ENCODE measurements at places on chromosomes 12 and 14.

DNA sequence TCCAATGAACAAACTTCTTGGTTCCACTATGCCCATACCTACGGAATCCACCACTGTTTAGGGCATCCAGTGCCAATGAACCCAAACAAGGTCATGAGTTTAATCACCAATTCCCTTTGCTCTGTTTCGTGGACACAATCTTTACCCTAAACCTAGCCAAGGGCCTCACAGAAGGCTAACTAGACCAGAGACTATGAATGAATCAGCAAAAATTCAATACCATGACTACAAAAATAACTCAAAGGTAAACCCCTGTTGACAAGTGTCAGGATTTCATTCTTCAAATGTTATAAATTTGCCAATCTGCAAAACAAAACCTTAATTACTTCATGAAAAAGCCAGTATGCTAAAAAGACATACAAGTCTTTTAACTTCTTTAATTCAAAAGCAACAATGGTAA, 96.7 kb downstream of the CEP128 start:
- no peak for DNase-seq

DNA sequence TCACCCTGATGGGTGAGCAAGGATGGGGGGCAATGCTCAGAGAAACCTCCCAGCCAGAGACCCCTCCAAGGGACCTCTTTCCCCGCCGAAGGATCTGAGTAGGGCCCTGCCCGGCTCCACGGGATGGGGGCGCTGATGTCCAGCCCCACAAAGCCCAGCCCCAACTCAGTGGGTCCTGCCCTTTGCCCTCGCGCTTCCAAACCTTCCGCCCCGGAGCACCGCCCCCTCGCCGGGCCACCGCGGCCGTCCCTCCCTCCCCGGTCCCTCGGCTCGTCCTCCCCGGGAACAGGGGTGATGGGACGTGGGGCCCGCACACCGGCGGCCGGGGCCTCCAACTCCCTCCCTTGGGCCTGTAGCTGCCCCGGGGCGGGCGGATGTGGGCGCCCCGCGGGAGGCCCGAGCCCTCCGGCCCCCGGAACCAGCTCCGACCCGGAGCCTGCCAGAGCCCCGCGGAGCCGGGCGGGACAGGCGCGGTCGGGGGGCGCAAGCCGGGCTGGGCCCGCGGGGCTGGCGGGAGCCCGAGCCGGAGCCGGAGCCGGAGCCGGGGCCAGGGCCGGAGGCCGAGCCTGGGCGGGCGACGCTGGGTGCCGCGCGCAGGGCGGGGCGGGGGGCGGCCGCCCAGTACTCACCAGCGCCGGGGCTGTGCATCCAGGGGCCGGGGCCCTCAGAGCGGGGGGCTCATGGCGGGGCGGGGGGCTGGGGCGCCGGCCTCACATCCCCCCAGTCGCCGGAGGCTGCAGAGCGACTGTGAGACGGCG, 386 bp downstream of the HDAC7 start:
- peak; percentile 74 for DNase-seq

DNA sequence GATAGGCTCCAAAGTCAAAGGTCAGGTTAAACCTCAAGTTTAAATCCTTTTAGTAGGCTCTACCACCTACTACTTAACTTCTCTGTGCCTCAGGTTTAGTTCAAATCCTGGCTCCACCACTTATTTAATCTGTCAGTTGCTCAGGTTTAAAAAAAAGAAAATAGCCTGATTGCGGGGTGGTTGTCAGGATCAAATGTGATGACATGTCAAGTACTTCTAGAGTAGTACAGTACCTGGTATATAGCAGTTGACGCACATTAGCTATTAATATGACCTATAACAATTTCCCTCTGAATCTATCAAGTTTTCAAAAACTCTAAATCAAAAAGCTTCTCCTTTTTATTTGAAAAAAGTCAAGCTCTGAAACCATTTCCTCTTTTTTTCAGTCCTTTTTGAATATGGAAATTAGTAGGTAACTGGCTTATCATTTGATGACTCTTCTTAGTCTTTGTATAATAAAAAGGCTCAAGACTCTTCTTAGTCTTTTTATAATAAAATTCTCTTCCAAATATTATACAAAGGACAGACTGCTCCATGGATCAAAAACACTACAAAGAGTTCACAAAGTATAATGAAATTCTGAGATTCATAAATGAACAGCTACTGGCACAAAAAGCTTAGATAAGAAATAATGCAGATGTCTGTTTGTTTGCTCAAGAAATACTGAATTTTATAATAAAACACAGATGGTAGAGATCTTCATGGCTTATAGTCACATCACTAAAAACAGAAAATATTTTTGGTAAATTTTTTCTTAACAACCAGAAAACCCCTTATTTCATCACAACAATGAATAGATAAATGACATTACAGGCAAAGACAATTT, 5.0 kb downstream of the OSBPL8 start:
- DNase-seq: no peak

- DNase-seq: no peak
These were observed 20.9 kb upstream of the CNIH1 start for GRCh38 chr14:54462048-54462447.

GRCh38 chr12:17020765-17021164, 414.8 kb upstream of the LMO3 start:
- peak; percentile 9 for DNase-seq

- no peak for DNase-seq
These were observed 14.9 kb upstream of the HEATR5A start for GRCh38 chr14:31435276-31435675.

GRCh38 chr12:22029991-22030390, 16.0 kb upstream of the CMAS start:
- DNase-seq: no peak

GRCh38 chr14:21672116-21672515, 1.5 kb downstream of the OR4E1 start:
- no peak for DNase-seq

- DNase-seq: peak; percentile 29
These were observed 952 bp downstream of the DRAM1 start for GRCh38 chr12:101878243-101878821.

DNA sequence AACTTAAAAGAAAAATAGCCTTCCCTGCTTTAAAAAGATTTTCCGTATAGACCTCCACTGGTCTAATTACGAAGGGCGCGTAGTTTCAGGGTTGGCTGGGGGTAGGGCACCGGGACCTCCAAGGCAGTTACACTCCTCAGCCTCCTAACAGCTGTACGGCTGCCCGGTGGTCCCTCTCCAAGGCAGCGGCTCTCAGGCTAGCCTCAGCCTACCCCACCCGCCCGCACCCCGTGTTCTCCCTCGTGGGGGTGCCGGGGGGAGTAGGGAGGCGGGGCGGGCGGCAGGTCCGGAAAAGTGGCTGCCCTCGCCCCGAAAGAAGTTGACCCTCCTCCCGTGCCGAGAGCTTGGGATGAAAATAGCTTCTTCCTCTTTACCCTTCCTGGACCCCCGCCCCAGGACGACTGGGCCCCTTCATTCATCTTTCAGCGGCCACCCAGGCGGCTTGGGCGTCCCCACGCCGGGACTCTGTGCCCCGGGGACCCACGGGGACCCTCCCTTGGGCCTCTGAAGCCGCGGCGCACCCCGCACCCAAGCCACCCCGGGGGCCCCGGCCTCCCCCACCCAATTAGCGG, 991 bp upstream of the RCOR1 start:
- peak; percentile 72 for DNase-seq

- DNase-seq: no peak
These were observed 134.4 kb upstream of the FGD4 start for GRCh38 chr12:32264961-32265360.

- DNase-seq: no peak
These were observed 30.5 kb upstream of the GPATCH2L start for GRCh38 chr14:76121089-76121748.

DNA sequence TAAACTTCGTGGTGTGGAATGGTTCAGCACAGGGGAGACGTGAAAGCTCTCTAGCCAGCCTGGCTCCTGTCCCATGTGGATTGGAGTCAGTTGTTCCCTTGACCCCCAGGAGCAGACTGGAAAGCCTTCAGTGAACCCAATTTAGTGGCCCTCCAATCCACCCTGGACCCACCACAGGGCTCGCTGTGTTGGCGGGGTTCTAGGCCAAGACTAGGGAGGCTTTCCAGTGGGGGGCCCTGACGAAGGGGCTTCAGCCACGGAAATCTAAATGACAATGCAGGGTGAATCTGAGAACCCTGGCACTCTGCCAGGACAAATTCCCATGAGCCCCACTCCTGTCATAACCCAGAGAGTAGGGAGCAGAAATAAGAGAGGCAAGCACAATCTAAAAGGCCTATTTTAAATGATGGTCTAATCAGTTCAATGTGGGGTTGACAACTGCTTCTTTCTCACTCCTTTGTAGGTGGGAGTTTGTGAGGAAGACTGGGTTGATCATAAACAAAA, 110.8 kb downstream of the SLC35F4 start:
- DNase-seq: peak; percentile 22

DNA sequence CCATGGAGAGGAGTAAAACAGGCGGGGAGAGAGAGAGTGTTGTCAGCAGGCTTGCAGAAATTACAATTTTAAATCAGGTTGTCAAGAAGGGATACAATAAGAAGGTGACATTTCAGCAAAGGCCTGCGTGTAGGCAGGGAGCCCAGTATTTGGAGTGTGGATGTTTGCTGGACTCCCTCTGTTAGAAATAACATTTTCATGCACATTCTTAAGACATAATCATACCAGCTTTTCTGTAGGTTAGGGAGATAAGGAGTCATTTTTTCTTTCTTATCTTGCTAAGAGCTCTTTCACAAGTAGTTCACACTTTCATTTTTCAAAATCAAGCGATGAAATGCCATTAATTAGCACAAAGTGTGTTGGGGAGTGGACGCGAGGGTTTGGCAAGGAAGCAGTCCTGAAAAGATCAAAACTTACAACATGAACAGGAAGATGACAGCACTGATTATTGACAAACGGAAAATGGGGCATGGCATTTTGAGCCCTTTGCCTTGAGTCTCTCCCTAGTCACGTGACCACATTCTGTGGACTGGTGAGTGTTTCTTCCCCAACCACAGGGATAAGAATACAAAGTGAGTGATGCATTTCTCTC, 160.2 kb downstream of the DAD1 start:
- DNase-seq: no peak

GRCh38 chr12:15701206-15701605, 88.0 kb downstream of the EPS8 start:
- DNase-seq: no peak

DNA sequence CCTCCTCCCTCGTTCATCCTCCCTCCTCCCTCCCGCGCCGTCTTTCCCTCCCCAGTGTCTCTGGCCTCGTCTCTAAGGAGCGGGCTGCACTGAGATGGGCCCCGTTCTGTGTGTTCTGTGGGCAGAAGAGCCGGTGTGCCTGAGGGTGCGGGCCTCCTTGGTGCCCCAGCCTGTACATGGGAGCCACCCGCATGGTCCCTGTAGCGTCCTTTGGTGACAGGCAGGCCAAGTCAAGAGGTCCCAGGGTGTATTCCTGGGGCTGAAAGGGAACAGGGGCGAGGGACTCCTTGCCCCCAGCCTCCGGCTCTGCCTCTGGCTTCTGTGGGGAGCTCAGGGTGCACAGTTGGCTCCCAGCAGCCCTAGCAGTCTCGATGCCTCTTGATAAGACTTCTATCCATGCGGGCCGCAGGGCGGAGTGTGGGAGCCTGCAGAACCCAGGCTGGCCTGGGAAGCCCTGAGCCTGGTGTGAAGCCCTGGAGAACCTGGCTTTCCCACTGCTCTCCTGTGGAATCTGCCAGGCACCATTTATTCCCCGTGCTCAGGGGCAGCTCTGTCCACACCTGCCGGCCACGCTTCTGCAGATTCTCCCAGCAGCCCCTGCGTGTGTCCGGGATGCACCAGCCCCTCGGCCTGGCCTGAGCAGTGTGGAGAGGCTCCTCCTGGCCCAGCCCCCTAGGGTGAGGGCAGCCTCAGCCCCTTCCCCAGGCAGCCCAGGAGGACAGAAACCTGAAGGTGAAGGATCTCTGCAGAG, 181.3 kb downstream of the KIF26A start:
- DNase-seq: peak; percentile 11

DNA sequence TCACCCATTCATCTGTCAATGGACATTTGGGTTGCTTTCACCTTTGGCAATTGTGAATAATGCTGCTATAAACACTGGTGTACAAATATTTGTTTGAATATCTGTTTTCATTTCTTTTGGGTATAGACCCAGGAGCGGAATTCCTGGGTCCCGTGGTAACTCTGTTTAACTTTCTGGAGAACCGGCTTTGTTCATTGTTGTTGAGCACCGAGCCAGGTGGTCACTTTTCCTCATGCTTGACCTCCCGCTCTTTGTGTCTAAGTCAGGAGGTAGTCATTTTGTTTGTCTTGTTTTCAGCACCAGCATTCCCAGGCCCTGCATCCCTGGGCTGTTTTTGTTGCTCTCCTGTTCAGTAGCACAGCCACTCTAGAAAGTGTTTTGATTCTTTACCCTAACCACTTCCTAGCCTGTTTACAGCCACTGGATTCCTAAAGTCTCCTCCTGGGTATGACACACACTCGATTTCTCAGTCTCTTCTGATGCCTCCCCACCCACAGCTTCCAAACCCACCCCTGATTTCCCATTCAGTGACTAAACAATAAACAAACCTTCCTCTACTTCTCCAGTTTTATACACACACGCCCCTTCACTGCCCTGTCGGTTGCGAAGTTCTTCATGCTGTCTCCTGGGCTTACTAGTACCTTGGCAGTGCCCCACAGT, 37.9 kb downstream of the B4GALNT3 start:
- DNase-seq: no peak

DNA sequence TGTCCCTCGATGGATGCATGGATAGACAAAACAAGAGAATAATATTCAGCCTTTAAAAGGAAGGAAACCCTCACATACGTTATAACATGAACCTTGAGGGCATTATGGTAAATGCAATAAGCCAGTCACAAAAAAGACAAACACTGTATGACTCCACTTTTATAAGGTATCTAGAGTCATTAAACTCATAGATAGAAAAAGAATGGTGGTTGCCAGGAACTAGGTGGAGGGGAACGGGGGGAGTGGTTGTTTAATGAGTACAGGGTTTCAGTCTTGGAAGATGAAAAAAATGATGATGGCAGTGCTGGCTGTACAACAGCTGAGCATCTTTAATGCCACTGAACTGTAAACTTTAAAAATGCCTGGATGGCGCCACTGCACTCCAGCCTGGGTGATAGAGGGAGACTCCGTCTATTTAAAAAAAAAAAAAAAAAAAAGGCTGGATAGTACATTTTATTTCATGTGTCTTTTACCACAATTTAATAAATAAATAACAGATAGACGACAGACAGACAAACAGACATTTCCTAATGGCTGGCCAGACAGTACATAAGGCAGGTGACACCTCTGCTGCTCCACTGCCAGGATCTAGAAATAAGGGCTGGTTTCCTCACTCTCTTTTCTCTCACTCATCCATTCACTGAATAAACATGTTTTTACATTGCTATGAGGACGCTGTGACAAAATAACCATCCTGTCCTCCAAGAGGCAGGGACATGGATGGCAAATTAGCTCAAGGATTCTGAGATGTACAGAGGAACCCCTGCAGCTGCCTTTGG, 118.8 kb downstream of the FOXN3 start:
- DNase-seq: no peak

All from retina (tissue), 1 donor.